ENCODE measurements at places on chromosomes 2 and 18. TPM values are rescaled to one million over a fixed set of nuclear protein-coding genes. Genes with fewer than 3 reads are reported as not detected.

SFTPB gene
- not detected for total RNA-seq

CDH2 gene
- 0.52 TPM for total RNA-seq

ALPG gene
- total RNA-seq = not detected

GCG gene
- total RNA-seq = not detected

PECR gene
- total RNA-seq = 11.6 TPM

UGT1A6 gene
- not detected for total RNA-seq

PTPN4 gene
- total RNA-seq = 30.4 TPM

ASB18 gene
- total RNA-seq = not detected

LNPK gene
- 63.6 TPM for total RNA-seq

PRSS56 gene
- not detected for total RNA-seq

TRIM43 gene
- not detected for total RNA-seq

NTSR2 gene
- not detected for total RNA-seq

CRYGC gene
- total RNA-seq = not detected

RFX8 gene
- total RNA-seq = 9.0 TPM

ANKRD62 gene
- not detected for total RNA-seq

ANKRD23 gene
- total RNA-seq = 3.0 TPM

PAIP2B gene
- 1.1 TPM for total RNA-seq

DPP4 gene
- total RNA-seq = 81.0 TPM

FAM110C gene
- total RNA-seq = not detected

NDUFB3 gene
- 47.2 TPM for total RNA-seq

TRIM54 gene
- not detected for total RNA-seq

MERTK gene
- 0.65 TPM for total RNA-seq

ZC3H6 gene
- 8.6 TPM for total RNA-seq

SP5 gene
- not detected for total RNA-seq

GPR45 gene
- total RNA-seq = not detected

RMDN2 gene
- total RNA-seq = 13.6 TPM

ERCC3 gene
- total RNA-seq = 36.1 TPM

OSR1 gene
- 50.9 TPM for total RNA-seq

NCKAP1 gene
- 210 TPM for total RNA-seq

EPB41L3 gene
- 39.6 TPM for total RNA-seq
